ENCODE measurements at places on chromosomes 11 and 22.

- DNase-seq, result no peak
Measured at GRCh38 chr11:12469451-12469850, 92.1 kb downstream of the PARVA start.

DNA sequence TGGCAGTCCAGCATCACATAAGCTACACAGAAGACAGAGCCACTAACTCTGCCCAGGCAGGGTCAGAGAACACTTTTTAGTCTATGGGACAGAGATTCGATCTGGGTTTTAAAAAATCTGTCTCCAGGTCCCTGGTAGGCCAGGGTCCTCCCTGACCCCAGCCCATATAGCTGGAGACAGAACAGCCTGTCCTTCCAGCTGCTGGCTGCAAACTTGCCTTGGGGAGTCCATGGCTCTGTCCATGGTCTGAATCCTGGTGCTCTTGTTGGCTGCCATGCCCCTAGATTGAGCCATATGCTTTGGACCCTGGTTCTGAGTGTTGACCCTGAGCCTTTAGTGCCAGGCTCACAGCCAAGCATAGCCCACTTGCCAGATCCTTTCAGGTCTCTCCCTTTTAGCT, 13.3 kb upstream of the LIPT2 start:
- no peak for DNase-seq

GRCh38 chr11:131302836-131303235, 67.6 kb upstream of the NTM start:
- no peak for DNase-seq

GRCh38 chr11:5291207-5291838, 10.4 kb downstream of the OR51B4 start:
- no peak for DNase-seq

DNA sequence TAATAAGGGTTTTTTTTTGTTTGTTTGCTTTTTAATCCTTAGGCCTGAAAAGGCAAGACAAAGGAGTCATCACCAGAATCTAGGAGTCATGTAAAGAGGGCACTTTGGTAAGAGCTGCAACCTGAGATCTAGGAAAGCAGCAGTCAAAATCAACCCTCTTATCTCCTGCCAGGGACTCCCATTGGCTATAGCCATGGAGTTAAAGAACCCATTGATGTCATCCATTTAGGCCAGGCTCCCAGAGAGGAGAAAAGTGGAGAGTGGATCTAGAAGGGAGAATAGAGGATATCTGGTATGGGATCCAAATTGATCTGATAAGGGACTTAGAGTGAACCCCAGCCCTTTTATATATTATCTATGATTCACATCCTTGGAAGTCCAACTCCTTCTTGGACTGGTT, 35.9 kb downstream of the ZNF215 start:
- no peak for DNase-seq

DNA sequence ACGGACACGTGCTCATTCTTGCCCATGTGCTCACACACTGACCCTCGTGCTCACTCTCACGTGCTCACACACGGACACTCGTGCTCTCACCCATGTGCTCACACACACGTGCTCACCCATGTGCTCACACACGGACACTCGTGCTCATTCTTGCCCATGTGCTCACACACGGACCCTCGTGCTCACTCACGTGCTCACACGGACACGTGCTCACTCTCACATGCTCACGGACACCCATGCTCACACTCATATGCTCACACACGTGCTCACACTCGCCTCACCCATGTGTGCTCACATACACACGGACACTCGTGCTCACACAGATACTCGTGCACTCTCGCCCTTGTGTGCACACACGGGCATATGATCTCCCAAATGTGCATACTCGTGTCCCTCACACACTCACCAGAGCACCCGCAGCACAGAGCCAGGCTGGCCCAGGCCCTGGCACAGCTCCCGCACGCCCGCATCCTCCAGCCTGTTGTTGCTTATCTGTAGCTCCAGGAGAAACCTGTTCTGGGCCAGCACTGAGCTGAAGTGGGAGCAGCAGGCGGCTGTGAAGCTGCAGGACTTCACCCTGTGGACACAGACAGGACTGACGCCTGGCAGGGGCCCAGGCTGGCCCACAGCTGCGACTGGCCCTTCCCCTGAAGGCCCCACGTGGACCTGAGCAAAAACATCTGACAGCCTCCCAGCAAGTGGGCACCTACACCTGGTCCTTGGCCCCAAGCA, 9.3 kb downstream of the RNH1 start:
- no peak for DNase-seq

- no peak for DNase-seq
Measured at GRCh38 chr22:45949891-45950290, 27.1 kb downstream of the WNT7B start.

DNA sequence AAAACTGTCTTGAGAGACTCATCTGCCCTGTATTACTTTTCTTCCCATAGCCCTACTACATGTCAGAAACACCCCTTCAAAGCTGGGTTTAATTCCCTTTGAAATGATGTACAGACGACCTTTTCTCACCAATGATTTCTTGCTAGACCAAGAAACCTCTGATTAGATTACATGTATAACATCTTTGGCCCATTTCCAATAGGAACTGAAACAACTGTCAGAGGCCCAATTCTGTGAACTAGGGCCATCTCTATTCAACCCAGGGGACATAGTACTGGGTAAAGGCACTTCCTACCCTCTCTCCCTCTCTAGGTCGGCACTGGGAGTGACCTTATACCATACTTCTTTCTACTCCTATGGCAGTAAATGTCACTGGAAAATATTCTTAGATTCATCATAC, 19.4 kb downstream of the NPAT start:
- no peak for DNase-seq

GRCh38 chr11:8870411-8871170, 40.4 kb upstream of the AKIP1 start:
- DNase-seq, result no peak

- DNase-seq, result no peak
Measured at GRCh38 chr11:62996271-62996670, 11.5 kb upstream of the SLC22A6 start.

DNA sequence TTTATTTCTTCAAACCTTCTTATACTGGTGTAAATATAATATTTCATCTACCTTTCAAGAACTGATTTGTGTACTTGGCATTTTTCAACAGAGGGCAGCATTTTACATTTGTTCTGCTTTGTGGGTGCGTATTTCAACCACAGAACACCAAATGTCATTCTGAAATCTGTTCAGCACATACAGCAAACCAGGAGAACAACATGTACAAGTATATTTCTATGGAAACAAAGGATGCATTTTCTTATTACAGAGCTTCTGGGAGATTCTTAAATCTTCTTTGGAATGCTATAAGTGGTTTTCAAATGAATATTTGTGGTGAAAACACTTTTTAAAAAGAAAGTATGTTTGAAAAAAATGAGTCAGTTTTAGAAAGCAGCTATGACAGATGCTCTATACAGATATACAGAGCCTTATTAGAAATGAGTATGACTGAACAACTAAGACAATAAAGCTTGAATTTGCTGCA, 946.0 kb downstream of the FAM181B start:
- DNase-seq, result peak; percentile 27

DNA sequence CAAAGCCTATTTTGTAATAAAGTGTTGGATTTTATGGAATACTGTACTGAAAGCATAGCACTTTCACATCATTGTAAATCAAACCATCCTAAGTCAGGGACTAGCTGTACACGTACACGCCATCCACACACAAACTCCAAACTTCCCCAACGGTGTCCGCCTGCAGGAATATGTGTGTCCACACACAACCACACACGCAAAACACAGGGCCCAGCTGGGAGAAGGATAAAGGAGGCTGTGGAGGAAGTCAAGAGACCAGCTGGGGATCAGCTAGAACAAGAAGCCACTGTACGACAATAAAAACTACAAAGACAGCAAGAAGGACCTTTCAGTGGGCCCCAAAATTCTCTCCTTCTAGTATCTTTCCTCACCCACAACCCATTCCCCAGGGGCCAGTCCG, 1.6 kb downstream of the TRIM29 start:
- DNase-seq, result no peak

DNA sequence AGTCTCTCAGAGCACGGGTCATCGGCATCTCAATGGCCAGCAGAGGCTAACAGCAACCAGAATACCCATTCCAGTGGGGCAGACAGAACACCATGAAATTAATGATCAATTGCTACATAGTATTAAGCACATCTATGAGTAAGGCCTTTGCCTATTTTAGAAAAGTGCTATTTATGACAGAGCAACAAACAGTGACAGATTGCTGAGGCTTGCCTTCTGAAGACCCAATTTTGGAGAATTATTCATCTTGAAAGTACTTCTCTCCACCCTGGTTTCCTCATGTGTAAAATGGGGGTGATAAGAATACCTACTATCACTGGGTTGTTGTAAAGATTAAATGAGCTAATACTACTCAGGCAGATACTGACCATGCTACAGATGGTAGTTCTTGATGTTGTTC, 232.7 kb downstream of the TENM4 start:
- no peak for DNase-seq

DNA sequence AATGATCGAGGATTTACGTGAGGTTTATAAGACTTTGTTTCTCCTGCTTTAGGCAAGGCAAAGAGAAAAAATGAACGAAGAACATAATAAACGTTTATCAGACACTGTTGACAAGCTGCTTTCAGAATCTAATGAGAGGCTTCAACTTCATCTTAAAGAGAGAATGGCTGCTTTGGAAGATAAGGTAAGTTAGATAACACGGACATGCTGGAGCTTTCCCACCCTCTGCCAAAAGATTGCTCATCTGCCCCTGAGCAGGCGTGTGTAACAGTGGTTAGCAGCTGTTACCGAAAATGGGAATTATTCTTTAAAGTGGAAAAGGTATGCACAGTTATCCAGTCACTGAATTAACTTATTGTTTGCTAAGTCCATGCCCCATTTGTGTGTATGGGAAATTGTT, 62.8 kb upstream of the CTTN start:
- no peak for DNase-seq

- DNase-seq, result no peak
Measured at GRCh38 chr11:103993507-103993906, 42.9 kb upstream of the DDI1 start.

DNA sequence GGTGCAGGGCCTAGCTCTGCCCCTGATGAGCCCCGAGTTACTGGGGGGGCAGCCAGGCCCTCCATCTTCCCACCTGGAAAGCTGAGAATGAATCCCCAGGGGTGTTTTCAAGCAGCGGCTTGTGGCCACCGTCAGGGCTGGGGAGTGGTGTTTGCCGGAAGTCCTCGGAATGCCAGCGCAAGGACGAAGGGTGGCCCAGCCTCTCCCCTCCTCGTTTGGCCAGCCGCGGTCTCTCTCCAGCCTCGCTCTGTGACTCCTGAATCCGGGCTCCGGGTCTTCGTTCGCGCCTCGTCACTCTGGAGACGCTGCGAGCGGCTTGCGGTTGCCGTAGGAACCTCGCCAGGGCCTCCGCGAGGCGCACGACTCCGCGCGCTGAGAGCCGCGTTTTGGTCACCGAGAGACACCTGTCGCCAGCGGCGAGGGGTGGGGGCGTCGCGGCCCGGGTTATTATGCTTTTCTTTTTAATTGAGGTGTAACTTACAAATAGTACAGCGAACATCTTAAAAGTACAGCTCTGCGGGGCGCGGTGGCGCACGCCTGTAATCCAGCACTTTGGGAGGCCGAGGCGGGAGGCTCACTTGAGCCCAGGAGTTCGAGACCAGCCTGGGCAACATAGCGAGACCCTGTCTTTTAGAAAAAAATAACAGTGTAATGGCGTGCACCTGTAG, 6.3 kb upstream of the KDELR3 start:
- DNase-seq, result peak; percentile 15

GRCh38 chr11:55172734-55173415, 89.1 kb upstream of the TRIM48 start:
- no peak for DNase-seq

DNA sequence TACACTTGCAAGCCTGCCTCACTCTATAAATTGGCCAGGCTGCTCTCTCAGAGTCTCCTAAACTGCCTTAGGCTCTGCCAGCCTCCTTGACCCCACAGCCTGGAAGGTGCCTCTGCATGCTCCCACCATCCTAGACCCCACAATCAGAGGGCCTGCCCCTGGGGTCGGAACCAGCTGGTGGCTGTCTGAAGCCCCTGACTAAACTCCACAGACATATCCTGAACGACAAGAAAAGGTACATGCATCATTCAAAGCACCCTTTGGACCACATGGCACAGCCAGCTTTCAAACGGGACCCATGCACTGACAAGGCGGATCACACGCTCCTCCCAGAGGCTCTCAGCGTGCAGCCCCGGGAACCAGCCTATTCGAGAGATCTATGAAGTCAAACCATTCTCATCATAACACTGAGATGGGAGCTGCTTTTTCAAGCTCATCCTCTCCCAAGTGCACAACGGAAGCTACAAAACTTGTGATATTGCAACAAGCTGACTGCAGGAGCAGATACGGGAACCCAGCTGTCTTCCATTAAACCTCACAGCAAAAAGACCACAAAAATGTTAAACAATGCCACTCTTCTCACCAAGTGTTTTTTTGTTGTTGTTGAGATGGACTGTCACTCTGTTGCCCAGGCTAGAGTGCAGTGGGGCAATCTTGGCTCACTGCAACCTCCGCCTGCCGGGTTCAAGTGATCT, 8.1 kb downstream of the SHANK2 start:
- no peak for DNase-seq

DNA sequence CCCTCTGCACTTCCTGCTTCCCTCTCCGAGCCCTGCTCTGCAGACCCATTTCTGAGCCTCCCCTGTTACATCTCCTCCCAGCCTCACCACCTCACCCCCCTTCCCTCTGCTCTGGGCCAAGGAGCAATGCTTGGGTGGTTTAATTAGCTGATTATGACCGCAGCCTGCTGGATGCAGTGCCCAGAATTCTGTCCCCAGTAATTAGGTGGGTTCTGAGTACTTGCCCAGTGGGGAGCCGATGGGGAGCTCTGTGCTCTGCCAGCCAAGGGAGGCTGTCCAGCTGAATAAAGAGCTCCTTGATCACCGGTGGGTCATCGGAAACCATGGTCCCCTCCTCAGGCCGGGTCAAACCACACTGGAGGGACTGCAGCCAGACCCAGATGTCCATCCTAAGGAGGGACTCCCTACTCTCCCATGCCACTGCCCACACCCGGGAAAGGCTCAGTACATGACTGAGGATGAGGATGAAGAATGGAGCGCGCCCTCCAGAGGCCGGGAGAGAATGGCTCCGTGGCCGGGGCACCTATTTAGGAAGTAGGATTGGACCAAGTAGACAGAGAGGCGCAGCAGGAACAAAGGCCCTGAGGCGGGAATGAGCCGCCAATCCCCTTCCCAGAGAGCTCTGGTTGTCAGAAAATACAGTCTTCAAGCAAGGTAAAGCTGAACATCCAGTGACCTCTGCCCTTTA, 9.1 kb downstream of the ARRB1 start:
- DNase-seq, result no peak

DNA sequence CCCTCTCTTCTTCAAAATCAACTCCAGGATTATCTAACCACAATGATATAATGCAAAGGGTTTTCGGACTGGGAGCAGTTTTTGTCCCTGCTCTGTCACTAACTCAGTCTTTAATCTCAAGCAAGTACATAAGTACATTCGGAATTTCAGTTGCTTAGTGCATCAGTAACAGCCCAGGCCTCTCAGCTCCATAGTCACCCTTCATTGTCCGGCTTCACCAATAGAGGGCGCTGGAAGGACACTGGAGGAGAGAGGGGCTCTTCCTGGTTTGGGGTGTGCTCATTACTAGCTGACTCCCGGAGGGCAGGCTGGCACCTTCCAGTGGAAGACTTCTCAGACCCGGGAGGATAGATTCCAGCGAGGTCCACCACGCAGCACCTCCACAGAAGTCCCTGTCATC, 90.4 kb upstream of the PDGFD start:
- no peak for DNase-seq
